Retina (tissue), 1 donor: ENCODE measurements at places on chromosomes 12 and 14.

DNA sequence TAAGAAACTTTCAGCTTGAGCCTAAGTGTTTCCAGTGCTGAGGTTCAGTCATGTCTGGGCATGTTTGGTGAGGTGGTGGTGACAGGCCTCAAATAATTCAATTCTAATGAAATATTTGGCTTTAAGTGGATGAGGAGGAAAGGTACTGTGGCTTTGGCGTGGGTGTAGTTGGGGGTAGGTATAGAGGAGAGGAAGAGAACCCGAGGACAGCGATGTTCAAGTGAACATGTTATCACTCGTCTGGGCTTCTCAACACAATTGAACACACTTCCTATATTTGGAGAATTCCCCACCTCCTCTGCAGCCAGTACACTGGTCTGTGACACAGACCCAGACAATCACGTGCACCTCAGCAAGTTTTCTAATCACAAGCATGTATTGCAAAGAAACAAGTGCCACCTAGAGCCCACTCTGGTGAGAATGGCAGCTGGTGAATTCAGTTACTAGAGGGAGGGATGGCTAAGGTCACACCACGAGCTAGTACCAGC, 53.0 kb downstream of the IFNG-AS1 start:
- DNase-seq: no peak

DNA sequence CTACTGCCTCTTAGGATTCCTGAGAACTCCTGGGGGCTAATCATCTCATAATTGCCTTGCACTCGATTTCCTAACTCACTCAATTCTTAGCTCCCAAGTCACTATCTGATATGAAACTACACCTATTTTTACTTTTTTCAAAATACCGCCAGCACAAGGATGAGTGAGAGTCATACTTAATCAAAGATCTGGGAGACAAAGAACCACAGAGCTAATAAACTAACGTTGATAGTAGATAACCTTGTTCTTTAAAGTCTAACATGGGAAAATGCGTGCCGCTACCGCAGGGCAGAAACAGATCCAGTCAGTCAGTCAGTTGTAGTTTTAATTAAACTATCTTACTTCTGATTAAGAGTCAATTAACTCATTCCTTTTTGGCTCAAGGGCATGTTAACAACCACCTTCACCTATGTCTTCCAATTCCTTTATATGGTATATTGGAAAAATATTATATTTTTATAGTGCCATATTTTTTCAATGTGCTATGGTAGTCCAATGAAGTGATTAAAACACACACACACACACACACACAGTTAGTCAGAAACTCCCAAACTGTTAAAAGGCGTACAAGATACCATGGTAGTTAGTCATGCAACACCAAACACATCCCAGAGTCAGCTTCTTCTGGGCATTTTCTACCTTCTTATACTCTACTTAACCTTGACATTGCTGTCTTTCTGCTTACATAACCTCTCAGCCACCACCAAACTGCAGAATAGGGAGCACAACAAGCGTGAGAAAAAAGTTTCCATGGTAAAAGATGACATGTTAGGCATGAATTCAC, 114.0 kb downstream of the KLHL28 start:
- no peak for DNase-seq

GRCh38 chr12:108461058-108461660, 53.9 kb upstream of the FICD start:
- no peak for DNase-seq

- no peak for DNase-seq
These were observed 39.4 kb downstream of the IFNG-AS1 start for GRCh38 chr12:68028647-68029046.

GRCh38 chr14:54446161-54446693, 5.1 kb upstream of the CNIH1 start:
- no peak for DNase-seq

DNA sequence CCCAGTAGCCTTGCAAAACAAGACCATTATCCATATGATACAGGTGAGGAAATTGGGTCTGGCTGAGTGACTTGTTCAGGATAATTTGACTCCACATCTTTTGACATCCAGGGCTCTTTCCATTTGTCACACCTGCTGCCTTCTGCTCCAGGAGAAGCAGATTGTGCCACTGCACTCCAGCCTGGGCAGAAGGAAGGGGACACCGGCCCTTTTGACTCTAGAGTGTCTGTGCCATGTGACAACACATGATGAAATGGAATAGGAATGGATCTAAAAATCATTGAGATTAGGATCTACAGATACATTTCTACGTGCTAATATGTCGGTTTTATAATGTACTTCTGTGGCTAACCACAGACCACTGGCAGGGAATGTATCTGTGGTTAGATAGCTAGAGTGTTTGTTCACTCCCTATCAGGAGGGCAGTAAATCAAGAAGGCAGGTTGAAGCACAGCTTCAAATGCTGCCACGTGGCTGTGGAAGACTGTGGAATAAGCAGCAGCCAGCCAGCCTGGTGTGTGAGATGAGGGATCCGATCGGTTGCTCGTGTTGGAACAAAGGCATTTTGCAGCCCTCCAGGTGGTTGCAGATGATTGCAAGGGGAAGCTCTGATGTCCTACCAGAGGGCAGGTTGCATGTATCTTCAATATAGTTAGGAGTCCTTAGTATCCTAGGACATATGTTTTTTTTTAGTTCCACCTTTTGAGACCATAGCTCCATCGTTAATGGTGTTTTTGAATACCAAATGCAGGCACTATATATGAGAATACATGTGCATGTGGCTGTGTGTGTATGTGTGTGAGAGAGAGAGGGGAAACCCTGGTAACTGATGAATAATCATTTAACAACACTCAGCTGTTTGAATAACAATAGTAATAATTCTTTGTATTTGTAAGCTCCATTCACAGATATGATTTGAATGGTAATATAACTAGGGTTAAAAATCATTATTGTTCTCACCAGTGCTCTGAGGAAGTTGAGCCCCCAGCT, 28.6 kb downstream of the EML1 start:
- DNase-seq: no peak

- no peak for DNase-seq
These were observed 256.5 kb downstream of the EMP1 start for GRCh38 chr12:13452955-13453570.

DNA sequence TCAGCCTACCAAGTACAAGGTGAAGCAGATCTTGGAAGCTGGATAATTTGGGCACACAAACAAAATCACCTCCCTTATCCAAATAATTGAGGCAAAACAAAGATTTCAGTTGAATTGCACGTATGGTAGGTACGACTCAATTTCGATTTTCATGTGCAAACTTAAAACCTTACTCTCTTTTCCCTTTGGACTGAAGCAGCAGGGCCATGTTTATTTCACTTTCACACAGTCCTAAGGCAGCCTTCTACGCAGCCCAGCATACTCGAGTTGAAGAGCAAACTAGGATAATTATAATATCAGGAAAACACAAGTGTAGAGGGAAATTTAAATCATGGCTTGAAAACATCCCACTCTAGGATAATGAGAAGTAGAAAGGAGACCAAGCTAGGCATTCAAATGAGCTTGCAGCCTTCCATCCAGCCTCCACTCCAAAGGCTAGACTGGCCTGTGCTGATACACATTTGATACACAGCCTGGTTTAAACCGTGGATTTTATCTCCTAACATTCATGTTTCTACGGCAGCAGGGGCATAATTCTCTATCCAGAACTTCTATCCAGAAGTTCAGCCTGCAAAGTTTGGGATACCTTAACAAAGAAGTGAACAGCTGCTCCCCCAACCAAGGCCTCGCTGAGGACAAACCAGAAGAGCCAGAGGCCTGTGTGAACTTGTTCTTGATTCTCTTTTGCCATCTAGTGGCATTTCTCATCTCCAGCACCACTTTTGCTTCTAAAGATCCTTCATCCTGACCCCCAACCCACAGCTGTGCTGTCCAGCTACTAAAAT, 2.4 kb upstream of the RNASE7 start:
- peak; percentile 75 for DNase-seq

- no peak for DNase-seq
These were observed 10.1 kb upstream of the DBX2 start for GRCh38 chr12:45060976-45061375.

GRCh38 chr12:19131025-19131444, 1.5 kb downstream of the PLEKHA5 start:
- no peak for DNase-seq

DNA sequence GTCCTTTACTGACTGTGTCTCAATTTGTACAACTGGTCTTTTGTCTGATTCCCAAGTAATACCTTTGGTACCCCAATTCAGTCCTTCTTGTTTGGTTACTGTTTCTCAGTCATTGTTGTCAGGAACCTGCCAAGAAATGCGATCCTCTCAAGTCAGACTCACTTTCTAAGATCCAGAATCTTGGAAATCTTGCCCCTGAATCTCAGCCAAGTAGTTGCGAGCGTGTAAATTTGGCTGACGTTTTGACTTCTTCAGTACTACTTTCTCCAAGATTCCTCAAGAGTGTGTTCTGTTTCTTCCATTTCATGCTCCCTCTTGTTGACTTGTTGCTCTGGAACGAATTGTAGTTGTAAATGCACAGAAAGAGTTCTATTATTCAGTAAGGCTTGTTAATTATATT, 114.0 kb downstream of the MSRB3 start:
- no peak for DNase-seq

GRCh38 chr14:64873506-64874219, 6.0 kb downstream of the SPTB start:
- no peak for DNase-seq

- no peak for DNase-seq
These were observed 74.6 kb downstream of the SLCO1B3 start for GRCh38 chr12:20885116-20885515.

GRCh38 chr12:57000393-57000792, 6.0 kb downstream of the ZBTB39 start:
- DNase-seq: no peak

DNA sequence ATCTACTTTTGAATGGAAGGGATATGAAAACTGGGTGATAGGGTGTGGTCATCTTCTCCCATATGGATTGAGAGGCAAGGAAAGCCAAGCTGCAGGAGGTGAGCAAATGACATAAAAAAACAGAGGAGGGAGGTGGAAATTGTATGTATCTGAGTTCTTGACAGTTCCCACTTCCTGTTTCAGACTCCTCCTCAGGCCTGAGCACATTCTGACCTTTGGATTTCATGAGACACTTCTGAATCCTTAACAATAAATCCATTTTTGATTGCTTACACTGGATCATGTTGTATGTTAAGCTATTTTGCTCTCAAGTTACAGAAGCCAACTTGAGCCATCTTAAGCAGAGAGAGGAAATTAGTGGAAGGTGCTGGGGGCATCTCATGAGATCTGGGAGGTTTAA, 11.6 kb upstream of the SRSF5 start:
- DNase-seq: no peak

GRCh38 chr12:38669081-38669480, 236.3 kb downstream of the CPNE8 start:
- no peak for DNase-seq

DNA sequence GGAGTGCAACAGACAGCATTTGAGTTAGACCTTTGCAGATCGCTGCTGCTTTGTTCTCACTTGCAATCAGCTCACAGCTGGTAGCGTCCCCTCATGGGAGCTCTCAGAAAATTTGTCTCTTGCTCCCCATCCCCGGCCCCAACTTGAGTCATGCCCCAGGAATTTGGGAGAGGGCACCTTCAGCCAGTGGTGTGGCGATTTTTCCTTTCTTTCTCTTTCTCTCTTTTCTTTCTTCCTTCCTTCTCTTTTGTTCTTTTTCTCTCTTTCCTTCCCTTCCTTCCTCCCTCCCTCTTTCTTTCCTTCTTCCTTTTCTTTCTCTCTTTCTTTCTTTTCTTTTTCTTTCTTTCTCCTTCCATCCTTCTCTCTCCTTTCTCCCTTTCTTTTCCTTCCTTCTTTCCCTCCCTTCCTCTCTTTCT, 34.2 kb upstream of the MAP1LC3B2 start:
- DNase-seq: no peak

DNA sequence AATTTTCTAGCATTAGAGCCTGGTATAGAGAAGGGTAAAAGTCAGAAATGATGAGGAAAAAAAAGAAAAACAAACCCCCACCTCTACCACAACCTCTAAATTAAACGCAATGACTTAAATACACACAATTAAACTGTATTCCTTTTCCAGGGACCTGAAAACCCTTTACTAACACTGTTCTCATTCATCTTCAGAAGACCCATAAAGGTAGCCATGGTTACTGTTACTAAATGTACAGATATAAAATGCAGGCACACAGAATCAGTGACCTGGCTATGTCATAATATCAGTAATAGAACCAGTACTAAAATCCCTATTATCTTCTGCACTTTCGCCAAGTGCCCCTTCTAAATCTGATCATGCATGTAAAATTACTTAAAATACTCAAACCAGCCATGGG, 1.4 kb downstream of the ACIN1 start:
- DNase-seq: no peak

GRCh38 chr12:724194-724855, 28.1 kb upstream of the WNK1 start:
- DNase-seq: no peak

DNA sequence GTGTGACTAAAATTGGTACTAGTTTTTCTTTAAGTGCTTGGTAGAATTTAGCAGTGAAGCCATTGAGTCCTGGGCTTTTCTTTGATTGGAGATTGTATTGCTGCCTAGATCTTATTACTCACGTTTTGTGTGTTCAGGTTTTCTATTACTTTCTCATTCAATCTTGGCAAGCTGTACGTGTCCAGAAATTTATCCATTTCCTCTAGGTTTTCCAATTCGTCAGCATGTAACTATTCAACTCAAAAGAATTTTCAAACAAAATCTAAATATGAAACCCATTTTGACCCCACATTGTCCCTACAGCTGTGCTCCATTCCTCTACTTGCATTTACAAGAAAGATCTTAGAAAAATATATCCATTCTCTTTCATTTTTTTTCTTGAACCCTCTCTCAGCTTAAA, 1613.4 kb upstream of the SEL1L start:
- no peak for DNase-seq

- no peak for DNase-seq
These were observed 25.6 kb upstream of the ARID4A start for GRCh38 chr14:58272588-58273372.

DNA sequence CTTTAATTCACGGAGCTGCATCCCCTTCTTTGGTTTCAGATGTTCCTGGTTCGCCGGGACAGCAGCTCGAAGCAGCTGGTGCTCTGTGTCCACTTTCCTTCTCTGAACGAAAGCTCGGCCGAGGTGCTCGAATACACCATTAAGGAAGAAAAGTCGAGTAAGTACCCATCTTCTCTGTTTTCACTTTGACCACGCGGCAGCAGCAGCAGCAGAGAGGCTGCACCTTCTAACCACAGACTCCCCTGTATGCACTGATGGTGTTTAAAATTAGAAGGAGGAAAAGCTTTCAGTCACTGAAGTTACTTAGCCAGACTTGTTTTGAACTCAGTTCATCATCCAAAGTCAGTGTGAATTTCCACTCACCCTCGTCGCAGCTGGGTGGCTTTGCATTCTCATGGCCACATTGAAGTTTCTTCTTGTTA, 63.8 kb downstream of the RIN3 start:
- no peak for DNase-seq

GRCh38 chr12:34292736-34293625, 270.7 kb downstream of the ALG10 start:
- DNase-seq: no peak
